ENCODE measurements at places on chromosomes 3 and 15.

DNA sequence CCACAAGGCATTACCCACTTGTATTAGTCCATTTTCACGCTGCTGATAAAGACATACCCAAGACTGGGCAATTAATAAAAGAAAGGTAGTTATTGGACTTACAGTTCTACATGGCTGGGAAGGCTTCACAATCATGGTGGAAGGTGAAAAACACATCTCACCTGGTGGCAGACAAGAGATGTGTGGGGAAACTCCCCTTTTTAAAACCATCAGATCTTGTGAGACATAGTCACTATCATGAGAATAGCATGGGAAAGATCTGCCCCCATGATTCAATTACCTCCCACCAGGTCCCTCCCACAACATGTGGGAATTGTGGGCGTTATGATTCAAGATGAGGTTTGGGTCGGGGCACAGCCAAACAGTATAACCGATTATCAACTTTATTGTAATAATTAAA lies 17.0 kb upstream of the CMC1 start:
- DNase-seq: no peak

DNA sequence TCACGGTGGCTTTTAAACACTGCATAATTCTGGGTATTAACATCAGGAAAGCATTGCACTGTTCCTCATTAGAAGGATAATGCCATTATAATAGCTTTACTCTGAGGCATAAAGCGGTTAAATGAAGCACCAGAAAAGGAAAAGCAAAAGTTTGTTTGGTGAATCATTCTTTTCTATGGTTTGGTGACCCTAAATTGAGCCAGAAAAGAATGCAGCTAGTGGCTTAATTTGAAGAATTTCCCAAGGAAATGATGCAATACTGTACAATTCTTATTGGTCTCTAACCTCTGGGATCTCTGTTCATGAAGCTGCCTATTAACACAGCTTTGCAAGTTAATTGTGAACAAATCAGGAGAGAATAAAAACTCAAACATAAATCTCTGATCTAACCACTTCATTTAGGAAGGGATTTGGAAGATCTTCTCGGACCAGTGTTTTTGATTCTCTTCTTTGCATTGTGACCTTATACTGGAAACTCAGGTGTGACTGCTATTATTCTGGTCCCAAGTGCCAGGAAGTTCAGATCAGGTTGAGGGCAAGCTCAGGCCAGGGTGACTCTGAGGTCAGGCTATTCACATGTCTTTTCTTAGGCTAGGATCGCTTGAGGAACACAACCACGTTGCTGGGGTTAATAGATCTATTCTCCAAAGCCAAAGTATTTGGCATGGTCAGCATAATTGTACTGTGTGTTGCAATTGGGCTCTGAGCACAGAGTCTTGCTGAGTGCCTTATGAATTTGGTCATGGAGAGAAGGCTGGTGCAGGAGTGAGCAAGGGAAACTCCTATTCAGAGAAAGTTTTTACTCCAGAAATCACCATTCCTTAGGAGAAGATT lies 11.3 kb upstream of the DLG1 start:
- DNase-seq: no peak

GRCh38 chr15:87268675-87269074 lies 987.9 kb downstream of the NTRK3 start:
- DNase-seq: no peak

GRCh38 chr3:33858131-33858530 lies 59.7 kb downstream of the PDCD6IP start:
- DNase-seq: no peak

GRCh38 chr15:86555098-86555497 lies 475.4 kb downstream of the AGBL1 start:
- DNase-seq: no peak

DNA sequence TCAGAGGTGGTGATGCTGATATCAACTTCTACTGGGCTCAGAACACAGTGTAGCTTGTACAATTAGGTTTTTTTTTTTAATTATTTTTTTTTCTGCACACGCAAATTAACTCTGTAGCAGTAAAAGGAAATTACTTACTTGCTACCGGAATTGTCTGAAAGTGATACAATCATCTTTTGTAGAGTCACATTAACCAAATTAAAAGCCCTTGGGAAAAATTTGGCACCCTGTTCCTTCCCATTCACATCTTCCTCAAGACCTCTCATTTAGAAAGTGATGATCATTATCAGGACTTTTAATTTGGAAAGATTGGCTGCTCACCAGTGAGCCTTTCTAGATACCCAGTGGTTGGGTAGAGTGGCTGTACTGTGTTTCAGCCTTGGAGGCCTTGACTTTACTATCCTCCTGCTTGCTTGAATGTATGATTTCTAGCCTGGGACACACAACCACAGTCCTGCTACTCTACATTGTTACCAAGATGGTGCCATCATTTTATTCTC lies 158.3 kb downstream of the ECT2 start:
- DNase-seq: no peak

DNA sequence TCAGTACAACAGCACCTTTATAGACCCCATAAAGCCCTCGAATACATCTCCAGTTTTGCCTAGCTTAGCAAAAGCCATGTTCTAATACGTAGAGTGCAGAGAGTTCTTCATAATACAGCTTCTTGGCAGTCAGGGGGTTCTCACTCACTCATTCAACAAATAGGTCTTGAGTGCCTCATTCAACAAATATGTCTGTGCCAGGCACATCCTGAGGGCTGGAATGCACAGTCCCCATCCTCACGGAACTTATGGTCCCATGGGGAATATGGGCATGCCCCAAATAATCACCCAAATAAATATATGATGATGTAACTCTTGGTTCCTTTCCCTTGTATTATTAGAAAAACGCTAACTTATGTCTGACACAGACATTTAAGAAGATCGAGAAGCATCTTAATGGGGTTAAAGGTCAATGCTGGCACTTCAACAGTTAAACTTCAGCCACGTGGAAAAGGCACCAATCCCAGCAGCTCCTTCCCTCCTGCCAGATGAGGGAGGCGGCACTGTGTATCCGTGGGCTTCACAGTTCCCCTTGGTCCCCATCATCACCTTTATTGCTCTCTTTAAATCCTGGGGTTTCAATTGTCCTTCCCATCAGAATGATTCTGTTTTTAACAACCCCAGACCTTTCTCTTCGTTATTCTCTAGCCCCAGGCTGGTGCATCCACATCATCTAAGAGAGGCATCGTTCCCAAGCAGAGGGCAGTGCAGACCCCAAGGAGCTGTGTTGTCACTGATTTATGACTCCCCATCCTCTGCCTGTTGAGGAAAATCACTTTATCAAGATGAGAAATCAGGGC lies 18.9 kb upstream of the SEMA5B start:
- no peak for DNase-seq

DNA sequence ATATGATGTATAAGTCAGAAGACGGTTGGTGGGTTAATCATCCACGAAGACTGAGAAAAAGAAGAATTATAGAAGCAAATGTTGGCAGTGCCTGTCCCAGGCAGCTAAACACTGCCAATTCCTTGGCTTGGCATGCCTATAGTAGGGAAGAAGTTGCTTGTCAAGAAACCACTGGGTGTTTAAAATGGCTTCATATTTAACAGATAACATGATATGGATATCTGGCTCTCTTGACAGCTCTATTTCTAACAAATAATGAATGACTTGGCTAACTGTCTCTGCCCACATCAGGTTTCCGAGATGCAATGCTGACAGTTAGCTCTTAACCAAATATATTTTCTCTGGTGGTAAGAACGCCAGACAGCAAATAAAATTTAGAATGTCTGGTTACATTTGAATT lies 341.7 kb upstream of the KCNMB2 start:
- no peak for DNase-seq

GRCh38 chr15:99509686-99510461 lies 55.9 kb upstream of the MEF2A start:
- no peak for DNase-seq

- no peak for DNase-seq
Measured at GRCh38 chr15:73584699-73585420, 48.3 kb downstream of the NPTN start.

GRCh38 chr15:71279757-71280141 lies 164.5 kb downstream of the THSD4 start:
- DNase-seq: no peak

DNA sequence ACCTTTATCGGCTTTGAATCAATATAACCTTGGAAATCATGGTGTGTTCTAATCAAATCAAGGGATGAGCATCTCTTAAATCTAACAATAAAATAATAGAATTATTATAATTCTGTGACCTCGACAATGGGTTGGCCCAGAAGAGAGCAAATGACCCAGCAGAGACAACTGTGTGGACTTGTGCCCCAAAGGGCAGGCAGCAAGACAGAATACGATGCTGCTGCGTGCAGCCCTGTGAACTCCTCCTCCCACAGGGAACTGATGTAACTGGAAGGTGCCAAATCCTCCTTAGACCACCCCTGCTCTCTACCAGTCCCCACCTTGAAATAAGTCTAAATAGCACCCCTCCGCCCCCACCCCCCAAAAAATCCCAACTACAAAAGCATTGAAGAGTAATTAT lies 50.7 kb upstream of the ACAN start:
- no peak for DNase-seq

DNA sequence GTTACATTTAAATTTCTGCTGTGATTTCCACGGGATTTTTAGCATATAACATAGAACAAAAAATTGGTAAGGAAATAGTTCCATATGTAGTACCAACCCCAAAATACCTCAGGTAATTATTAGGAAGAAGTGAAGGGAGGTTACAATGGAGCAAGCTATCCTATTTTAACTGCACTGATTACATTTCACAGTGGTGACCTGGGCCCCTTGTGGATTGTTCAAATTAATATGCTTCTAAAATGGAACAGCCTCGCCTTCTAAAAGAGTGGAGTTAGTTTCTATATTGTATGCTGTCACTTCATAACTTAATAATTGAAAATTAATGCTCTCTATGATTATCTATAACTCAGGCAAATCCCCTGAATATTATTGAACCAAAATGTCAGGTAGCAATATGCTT lies 651.7 kb upstream of the GBE1 start:
- DNase-seq: no peak

DNA sequence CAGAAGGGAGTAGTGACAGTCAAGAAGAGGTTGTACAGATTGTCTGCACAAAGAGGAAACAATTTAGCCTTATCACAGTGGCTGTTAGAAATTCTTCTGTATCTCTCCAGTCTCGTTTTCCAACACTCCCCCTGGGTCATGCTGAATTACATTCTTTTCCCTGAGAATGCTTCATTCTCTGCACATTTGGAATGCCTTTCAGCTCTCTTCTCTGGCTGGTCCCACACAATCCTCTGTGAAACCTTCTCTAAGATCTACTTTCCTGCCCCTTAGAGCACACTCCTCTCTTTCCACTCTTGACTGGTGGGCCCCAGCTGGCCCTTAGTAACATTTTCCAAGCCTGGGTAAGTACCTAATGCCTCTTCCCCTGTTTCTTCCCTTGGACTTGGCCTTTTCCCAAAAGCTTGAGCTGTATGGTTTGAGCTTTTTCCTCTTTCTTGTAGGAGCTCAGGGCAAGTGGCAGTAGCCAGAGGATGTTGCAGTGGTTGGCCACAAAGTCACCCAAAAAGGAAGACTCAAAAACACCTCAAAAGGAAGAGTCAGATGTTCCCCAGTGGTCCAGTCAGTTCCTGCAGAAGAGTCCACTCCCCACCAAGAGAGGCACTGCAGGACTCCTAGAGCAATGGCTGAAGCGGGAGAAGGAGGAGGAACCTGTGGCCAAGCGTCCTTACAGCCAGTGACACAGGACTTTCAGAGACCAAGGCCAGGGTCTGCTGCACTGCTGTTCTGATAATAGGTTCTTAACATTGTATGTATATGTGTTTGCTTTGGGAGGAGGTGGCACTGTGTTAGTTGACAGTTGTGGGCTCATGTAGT lies 25.7 kb downstream of the HMCES start:
- no peak for DNase-seq

- no peak for DNase-seq
Measured at GRCh38 chr3:171797265-171797679, 13.0 kb downstream of the PLD1 start.

All from GM12892 (cell line).